ENCODE measurements at places on chromosomes 11 and 22.

GRCh38 chr22:18909556-18909955 is 3.4 kb downstream of the DGCR6 start:
- DNase-seq = no peak

DNA sequence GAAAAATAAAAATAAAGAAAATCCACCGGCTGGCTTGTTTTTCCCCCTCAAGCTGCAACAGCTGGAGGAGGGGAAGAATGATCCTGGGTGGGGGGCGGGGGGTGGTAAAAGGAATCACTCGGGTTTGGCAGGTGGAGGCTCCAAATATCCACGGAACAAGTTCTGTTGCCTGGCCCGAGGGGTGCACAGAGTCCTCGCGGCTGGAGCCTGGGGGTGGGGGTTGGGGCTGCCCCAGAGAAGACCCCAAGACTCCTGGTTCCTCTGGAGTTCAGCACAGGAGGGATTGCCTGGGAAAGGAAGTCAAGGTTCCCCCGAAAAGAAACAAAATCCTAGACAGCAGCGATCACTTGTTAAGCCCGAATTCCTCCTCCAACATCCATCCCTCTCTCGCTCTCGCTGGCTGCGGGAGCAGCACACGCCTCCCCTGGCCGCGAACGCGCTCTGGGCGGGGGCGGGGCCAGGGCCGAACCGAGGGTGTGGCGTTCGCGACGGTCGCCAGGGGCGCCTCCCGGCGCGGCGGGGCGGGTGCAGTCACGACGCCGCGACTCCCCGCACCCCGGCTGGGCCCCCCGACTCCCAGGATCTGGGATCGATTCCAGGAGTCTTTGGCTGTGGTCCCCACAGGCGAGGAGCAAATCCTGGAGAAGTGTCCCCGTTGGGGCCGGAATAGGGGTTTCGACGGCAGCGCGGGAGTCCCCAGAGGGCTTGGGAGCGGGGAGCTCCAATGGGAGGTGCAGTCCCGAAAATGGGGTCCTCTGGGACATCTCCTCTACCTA is at the start of gene KCNA4:
KCNA4 (minus strand) TSS at position 443 of the 776 bp plus-strand sequence. CDS start 4,352 bp downstream, outside the sequence.
- peak; percentile 48 for DNase-seq

GRCh38 chr11:67277231-67277961 is 11.1 kb downstream of the GRK2 start:
- DNase-seq = peak; percentile 69

DNA sequence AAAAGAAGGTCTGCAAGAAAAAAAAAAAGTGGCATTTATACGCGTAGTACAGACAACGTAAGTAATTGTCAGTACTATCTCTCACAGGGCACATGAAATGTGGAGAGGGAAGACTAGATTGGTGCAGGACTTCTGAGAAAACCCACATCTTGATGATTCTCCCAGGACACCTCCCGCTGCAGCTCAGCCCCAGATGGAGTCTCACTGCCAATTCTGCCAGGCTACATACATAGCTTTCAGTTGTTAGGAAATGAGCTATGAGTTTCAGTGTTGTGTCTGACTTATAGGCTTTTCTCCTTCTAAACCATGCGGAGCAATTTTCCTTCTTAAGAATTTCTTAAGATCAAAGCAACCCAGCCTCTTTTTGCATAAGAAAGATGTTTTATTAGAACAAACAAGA is 9.6 kb downstream of the OR5A2 start:
- no peak for DNase-seq

- no peak for DNase-seq
These were observed 141.5 kb upstream of the ARHGAP42 start for GRCh38 chr11:100545556-100545955.

DNA sequence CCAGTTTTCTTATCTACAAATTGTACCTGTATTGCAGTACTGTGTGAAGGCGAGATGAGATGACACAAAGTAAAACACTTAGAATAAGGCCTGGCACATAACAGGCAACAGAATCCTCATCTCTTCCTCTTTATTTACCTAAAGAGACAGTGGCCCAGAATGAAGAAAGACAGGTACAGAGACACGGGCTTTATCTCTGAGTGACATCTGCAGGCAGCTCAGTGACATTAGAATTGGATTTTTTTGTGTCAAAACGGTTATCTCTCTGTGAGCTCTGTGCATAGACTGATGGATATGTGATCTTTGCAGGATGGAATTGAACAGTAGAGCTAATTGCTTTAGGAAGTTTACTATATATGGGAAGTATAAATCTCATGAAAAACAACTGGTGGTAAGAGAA is 36.2 kb upstream of the TRPC6 start:
- no peak for DNase-seq

DNA sequence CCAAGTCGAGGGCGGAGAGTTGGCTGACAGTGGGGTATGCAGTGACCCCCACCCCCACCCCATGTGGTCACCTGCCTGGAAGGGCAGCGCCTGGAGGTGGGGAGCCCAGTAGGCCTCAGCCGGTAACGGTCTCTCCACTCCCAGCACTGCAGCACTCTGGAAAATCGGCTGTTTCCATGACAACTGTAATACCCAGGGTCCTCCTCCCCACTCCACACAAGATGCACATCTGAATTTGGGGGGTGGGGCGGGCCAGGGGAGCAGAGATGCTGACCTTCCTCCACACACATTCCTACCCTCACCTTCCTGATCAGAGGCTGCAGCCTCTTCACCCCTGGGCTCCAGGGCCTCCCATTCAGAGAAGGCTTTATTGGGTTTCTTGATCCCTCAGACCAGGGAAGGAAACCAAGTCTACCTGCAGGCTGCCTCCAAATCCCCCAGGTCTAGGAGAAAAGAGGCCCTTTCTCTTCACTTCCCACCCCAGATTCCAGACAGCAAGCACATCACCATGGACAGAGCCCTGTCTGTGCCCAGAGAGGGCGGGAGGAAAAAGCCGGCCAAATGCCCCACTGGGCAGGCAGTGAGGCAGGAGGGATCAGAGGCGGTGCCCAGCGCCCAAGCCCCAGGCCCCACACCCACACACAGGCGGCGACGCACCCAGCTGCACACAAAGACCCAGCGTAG is 46.5 kb downstream of the SLC22A12 start:
- no peak for DNase-seq

GRCh38 chr22:28939394-28939793 is 56.0 kb downstream of the ZNRF3 start:
- DNase-seq = no peak

GRCh38 chr22:32058656-32059260 is 15.7 kb downstream of the SLC5A1 start:
- no peak for DNase-seq

GRCh38 chr11:73414977-73415651 is 38.9 kb downstream of the RELT start:
- DNase-seq = no peak

DNA sequence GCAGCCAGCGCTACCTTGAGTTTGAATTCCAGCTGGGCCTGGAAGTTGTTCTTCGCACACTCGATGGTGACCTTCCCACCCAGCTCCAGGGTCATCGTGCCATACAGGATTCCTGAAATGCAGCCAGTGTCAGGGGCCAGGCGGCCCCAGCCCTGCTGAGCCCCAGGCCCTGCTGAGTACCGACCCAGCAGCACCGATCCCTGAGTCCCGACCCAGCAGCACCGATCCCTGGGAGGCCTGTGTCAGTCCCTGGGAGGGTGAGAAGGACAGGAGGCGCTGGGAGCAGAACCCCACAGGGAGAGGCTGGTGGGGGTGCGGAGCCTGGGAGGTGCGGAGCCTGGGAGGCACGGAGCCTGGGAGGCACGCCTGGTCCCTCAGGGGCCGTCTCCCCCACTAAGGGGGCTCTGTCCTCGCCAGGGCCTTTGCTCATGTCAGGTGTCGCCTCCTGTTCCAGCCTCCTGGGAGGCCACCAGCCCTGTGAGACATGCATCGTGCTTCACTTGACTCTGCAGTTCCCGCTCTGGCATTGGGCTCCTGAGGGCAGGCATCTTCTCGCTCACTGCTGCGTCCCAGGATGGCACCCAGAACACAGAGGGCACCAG is 37.1 kb upstream of the CARS1 start:
- DNase-seq = no peak

- peak; percentile 8 for DNase-seq
These were observed 493.8 kb downstream of the NTM start for GRCh38 chr11:131864228-131864627.

GRCh38 chr11:125253795-125254525 is 89.4 kb downstream of the PKNOX2 start:
- no peak for DNase-seq

DNA sequence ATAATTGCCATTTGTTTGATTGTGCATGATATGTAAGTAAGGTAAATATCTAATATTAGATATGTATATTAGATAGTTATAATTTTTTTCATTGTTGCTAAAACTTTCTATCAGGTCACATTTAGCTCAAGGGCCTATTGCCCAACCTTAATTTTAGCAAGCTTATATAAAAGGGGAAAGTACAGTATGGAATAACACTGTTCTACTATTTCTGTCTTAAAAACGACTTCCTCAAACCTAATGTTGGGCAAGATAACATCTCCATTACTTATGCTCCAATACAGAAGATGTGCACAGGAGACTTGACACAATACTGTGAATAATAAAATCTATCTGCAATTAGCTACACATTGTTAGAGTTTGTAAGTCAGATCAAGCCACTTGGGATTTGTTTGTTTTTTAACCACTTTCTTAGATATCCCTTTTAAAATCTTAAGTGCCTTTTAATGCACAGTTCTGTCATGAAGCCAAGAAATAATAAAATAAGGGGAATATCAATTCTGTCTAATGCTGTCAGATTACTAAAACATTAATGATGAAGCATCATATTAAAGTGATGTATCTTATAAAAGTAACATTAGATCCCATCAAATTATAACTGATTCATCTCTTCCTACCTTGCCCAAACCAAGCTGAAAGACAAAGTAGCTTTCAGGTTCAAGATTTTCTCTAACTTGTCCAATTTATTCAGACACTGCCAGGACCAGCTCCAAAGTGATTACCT is 98.1 kb downstream of the SIK3 start:
- DNase-seq = no peak

GRCh38 chr22:43147821-43148220 is 3.5 kb upstream of the TSPO start:
- DNase-seq = no peak

- no peak for DNase-seq
These were observed 501.0 kb upstream of the LUZP2 start for GRCh38 chr11:23995891-23996290.
